GM23248 (cell line): ENCODE measurements at places on chromosomes 7 and 10. TPM values are rescaled to one million over a fixed set of nuclear protein-coding genes. Genes with fewer than 3 reads are reported as not detected.

- peak; percentile 51 for DNase-seq
Observed at GRCh38 chr7:79854621-79855020, 280.0 kb upstream of the GNAI1 start.

FAM25A gene
- total RNA-seq, result not detected in 2 replicates

DNA sequence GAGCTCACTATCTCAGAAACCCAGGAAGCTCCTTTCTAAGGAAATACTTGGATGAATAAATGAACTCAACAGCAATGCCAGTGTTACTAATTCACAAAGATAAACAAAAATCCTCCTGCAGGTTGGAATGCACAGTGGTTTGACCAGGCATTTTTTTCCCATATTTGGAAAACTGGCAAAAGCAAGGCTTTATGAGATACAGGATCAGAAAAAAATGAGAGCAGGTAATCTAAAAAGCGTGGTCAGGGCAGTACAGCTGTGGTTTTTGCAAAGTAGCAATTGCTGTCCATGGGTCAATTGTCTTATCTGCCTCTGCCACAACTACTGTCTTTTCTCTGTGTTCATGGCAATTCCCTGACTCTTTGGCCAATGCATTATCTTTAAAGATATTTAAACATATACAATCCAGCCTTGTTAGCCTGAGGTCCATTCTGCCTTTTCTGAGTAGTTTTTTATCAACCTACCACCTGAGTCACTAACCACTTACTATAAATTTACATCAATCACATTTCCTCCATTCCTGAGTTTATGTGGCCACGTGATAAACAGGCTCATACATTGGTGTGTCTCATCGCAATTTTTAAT lies 564.5 kb upstream of the IGFBP3 start:
- DNase-seq, result peak; percentile 60

DNA sequence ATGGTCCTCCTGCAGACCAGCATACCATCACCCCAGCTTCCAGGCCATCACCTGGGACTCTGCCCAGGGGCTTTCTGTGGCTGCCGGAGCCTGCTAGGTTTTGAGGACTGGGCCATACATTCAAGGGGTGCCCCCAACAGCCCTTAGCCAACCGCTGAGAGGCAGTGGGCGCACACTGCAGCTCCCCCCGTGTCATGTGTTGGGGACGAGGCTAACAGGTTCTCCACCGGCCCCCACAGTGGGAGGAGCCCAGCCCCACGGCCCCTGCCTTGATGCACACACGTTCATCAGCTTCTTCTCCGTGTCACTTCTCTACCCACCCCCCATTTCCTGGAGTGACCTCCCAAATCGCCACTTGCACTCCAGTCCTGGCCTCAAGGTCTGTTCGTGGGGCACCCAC lies 543.2 kb upstream of the FOXK1 start:
- no peak for DNase-seq

DNA sequence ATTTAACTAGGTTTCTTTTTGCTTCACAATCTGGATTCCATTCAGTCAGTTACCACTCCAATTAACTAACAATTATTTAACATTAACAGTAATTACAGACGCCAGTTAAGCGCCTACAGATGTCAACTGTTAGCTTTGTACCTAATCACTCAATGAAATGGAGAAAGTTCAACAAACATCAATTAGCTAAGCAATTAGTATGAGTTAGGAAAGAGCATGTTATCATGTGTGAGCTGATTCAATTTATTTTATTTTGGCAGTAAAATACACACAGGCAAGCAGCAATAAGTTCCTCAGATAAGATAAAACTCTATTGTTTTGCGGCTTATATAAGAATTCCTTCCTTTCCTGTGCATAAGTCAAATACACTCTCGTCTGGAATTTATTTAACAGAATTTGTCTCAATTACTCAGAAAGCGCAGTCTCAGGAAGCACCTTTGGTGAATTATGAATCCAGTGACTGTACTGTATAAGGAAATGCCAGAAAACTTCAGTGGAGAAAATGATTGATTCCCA lies 427.1 kb upstream of the GALNT17 start:
- no peak for DNase-seq

GDF10 gene
- 0.22 TPM in 1 of 2 replicates, not detected in the other for total RNA-seq
